ENCODE measurements at places on chromosomes 11 and 22.
A peak's percentile ranks its signal among the peaks of the same experiment; 100 is the strongest.

GRCh38 chr11:87739261-87739660 is 436.0 kb downstream of the RAB38 start:
- no peak for DNase-seq

GRCh38 chr11:64119700-64120099 is 46.2 kb downstream of the MACROD1 start:
- DNase-seq: no peak

DNA sequence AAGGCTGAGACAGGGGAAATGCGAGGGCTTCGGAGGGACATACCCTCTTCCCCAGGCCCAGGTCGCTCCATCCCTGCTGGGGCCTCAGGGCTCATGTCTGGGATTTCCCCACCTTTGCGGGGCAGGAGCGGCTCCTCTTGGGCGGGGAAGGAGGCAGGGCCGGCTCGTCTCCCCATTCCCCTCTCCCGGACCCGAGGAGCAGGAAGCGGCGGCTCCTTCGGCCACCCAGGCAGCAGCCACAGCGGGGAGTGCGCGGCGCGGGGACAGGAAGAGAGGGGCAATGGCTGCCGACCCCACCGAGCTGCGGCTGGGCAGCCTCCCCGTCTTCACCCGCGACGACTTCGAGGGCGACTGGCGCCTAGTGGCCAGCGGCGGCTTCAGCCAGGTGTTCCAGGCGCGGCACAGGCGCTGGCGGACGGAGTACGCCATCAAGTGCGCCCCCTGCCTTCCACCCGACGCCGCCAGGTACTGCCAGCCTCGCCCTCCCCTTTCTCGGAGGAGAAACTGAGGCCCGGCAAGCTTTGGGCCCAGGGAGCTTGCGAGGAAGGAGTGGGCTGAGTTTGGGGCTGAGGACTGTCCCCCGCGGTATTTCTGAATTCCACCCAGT is at the start of gene ANKK1:
Gene ANKK1, plus strand, starts transcription at position 175 of the 607 bp plus-strand sequence. Its CDS starts 106 bp downstream, at position 281.
- DNase-seq: no peak

GRCh38 chr11:46381048-46381818 is at the start of gene MDK:
MDK (plus strand) TSS chr11:46381669; CDS start chr11:46382058, 389 bp downstream.
- DNase-seq: no peak

DNA sequence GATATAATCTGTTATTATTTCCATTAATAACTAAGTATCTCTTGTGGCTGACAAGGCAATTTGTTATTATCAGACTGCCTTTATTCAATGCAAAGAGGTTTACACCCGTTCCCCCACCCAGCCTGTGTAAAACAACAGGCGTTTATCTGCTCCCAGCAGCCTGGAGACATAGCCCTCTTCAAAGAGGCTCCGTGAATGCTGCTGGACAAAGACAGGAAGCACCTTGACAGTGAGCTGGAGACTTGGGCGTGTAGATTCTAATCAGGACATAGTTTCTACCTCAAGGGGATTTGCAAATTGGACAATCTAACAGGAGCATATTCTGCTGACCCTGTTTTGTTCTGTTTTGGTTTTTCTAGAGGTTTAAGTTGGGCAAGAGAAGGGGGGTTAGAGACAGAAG is 733.0 kb upstream of the KIRREL3 start:
- no peak for DNase-seq

- no peak for DNase-seq
Measured at GRCh38 chr11:115612046-115612730, 108.0 kb upstream of the CADM1 start.

DNA sequence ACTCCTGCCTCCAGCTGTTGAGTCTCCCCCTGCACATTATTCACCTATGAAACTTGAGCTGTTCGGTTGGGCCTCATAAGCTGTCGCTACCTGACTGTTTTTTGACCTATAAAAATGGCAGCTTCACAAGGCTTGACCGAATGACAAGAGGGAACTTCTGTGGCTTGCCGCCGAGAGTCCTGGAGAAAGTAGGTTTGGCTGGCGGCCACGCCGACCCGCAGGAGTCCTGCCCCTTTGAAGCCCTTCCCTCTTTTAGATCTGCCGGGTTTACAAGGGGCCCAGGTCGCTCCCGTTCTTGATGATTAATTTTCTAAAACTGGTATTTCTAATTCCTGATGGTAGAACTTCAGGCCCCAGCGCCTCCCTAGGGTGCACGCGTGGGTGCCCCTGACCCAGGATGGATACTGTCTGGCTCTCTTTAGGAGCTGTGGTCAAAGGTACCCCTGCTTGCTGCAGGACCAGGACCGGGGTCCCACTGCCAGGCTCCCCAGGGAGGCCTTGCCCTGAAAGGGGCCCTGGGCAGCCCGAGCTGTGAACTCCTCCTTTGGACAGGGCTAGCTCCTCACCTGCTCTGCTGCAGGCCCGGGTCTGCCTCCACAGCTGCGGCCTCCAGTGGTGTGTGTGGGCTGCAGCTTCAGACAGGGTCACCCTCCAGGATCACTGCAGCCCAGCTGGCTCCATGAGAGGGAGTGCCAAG is 171.8 kb downstream of the CTTN start:
- no peak for DNase-seq

DNA sequence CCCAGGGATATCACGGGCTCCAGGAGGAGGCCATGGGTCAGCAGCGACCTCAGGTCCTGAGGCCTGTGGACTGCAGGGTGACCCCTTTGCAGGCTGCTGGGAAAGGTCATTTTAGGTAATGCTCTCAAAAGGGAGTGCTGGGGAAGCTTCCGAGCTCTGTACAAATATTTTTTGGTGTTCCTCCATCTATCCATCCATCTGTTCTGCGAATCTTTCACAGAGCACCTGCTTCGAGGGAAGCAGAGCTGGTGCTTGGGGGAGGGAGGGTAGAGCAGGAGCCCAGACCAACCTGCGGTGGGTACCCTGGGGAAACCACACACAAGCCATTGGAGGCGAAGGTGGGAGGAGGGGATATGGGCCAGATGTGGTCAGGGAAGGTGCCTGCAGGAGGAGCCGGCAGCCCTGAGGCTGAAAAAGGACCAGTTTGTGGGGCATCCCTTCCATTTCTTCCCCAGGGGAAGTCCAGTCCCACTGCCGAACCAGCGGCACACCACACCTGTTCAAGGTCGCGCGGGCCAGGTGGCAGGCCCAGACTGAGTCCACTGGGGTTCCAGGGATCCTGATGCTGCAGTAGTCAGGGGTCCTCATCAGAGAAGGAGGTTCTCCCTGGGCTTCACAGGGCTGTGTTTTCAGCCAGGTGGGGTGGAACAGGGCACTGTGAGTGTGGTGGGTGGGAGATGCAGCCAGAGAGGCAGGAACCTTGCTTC is 13.1 kb downstream of the GNAZ start:
- DNase-seq: no peak

- no peak for DNase-seq
Measured at GRCh38 chr22:23509571-23510302, 70.4 kb downstream of the IGLL1 start.

DNA sequence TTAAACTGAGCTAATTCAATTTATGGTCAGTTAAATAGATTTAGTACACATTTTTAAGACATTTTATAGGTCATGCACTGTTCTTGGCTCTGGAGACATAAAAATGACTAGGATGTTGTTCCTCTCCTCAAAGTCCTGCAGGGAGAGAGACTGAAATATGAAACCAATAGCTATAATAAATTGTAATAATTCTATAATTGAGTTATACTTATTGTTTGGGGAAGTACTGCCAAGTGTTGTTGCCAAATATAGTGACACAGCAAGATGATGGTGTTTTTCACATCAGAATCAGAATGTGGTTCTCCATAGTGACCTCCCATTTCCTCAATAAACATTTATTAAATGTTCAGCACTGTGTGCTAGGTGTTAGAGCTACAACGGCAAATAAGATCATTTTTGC is 470.6 kb downstream of the NTM start:
- no peak for DNase-seq

GRCh38 chr11:94786264-94787126 is 18.3 kb downstream of the AMOTL1 start:
- no peak for DNase-seq

DNA sequence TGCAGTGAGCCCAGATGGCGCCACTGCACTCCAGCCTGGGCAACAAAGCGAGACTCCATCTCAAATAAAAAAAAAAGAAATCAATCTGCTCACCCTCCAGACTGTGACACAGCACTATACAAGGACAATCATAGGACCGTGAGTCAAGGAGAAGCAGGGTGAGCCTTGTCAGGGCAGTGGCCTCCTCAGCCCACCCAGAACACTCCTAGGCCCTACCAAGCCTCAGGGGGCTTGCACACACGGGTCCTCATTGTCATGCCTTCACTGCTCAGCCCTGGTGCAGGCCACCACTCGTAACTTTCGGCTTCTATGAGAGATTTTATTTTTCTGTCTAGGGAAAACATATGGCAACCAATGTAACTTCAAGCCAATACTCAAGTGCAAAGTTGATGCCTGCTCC is 35.8 kb downstream of the DGCR2 start:
- no peak for DNase-seq

DNA sequence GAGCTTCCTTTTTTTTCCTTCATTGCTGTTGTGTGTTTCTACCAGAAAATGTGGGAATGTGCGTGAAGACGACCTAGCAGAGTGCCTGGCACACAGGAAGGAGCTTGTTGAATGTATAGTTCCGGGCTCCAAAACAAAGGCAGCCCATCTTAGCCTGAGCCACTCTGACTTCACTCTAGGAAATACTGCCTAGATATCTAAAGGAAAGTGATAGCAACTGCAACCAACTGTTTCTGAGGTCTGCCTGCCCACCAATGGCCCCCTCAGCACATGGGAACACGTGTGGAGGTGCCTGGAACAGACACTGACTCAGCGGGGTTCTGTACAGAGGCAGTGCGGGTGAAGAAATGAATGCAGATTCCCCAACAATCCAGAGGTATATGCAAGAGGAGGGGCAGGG is 14.7 kb upstream of the XBP1 start:
- DNase-seq: no peak

DNA sequence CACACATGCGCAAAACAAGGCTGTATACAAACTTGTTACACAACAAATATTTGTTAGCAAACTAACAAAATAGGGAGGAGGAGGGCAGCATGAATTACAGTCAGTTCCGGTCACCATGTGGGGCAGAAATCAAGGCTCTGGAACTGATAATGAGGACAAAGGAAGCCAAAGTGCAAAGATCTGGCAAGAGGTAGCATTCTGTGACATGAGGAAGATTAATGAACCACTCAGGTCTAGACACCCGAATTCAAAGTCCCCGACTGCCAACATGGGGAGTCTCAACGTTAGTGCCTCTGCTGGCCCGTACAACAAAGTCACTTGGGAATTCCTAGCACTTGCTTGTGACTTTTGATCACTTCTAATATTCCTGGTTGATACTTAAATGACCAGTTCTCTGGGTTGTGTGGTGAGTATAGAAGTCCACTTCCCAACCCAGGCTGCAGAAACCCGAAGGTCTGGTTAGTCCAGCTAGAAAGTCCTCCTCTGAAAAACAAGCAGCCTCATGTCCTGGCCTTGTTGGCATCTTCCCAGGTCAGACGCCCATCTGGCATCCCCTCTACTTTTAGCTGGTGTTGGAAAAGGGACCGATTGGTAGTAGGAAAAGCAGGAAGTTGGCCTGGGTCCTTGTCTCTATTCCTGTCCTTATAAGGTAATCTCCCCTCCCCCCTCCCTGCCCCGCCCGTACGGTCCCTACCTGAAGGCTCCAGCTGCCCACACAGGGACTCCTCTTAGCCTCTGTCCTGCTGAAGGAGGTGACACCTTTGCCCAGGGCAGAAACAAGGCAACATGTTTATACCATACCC is 1.6 kb downstream of the SUN2 start:
- DNase-seq: no peak

- DNase-seq: no peak
Measured at GRCh38 chr11:15107730-15108515, 6.8 kb upstream of the INSC start.

GRCh38 chr22:47698906-47699305 is 936.5 kb downstream of the TBC1D22A start:
- no peak for DNase-seq

- no peak for DNase-seq
Measured at GRCh38 chr11:120338107-120338933, 2.1 kb downstream of the ARHGEF12 start.

- DNase-seq: peak; percentile 77
Measured at GRCh38 chr22:39598017-39598965, 27.7 kb downstream of the CACNA1I start.

GRCh38 chr22:23213022-23213555 is 32.8 kb downstream of the BCR start:
- no peak for DNase-seq

- DNase-seq: no peak
Measured at GRCh38 chr11:78856211-78856610, 281.5 kb upstream of the NARS2 start.

DNA sequence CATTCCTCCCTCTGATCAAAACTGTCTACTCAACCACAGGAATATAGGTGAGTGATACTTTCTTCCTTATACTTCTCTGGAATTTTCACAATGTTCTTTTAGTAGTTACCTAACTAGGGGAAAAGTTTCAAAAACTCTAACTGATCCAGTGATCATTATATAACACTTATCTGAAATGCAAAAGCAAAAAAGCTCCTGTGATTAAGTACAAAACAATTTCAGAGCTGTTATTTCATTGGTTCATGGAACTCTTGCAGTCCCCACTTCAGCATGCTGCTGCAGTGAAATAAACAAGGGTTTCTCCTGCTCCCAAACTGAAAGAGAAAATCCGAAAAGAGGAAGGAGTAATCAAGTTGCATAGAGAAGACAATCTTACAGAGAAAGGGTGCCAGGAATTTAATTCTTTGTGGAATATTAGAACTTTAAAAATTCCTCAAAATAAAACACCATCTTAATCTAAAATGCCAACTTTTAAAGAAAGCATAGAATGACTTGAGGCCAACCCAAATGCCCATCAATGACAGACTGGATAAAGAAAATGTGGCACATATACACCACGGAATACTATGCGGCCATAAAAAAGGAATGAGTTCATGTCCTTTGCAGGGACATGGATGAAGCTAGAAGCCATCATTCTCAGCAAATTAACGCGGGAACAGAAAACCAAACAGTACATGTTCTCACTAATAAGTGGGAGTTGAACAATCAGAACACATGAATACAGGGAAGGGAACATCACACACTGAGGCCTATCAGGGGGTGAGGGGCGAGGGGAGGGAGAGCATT is 20.3 kb downstream of the PPP2R1B start:
- DNase-seq: no peak

DNA sequence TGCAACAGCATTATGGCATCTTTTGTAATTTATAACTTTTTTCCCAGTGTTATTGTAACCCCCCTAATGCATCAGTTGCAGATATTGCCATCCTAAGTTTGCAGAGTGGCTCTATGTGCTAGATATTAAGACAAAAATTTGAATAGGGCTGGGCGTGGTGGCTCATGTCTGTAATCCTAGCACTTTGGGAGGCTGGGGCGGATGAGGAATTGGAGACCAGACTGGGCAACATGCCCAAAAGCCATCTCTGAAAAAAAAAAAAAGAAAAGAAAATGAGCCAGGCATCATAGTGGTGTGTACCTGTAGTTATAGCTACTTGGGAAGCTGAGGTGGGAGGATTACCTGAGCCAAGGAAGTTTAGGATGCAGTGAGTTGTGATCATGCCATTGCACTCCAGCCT is 50.1 kb upstream of the MUC15 start:
- no peak for DNase-seq

DNA sequence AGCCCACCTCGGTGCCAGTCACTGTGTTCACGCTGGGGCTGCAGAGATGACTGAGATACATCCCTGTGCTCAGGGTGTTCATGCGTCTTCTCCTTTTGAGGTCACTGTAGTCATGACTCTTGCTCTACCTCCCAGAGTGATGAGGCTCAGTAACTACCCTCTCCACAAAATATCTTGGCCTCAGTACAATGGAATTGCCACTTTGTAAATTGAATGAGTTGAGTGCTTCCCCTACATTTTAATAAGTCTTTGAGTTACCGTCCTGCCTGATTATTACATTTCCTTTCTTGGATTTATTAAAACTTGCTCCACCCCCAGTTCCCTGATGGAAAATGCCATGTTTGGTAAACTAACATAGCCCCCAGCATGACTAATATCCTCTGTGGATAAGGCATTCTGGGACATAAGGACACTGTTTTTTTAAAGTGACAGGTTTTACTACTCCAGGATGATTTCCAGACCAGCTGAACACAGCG is 15.9 kb downstream of the PRSS23 start:
- no peak for DNase-seq

Measured in stimulated activated CD4-positive, alpha-beta T cell treated with anti-CD3 and anti-CD28 coated beads, Interleukin-1b, Interleukin-23, amount 100 ng/mL, for 4 hours (primary cell).